Upper lobe of left lung (tissue), 6 donors: ENCODE measurements at places on chromosomes 2 and 18. TPM values are rescaled to one million over a fixed set of nuclear protein-coding genes. Genes with fewer than 3 reads are reported as not detected.

- DNase-seq, result no peak
Measured at GRCh38 chr18:13548966-13549879, 177.1 kb downstream of the FAM210A start.

DNA sequence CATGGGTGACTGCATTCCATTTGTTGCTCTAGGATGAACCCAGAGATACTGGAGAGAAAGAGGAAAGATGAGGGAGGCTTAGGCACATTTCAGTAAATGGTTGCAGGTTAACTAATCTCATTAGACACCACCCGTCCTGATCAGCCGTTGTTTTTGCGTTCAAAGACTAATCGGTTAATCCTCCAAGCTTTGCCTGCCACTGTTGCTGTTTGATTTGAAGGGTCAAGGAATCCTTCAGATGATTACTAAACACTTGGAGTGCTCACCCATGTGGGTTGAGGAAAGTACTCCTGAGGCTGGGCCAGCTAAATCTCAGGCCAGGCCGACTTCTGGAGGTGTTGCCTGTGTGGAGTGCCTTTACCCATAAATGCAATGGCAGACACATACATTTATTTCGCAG lies 8.6 kb downstream of the SH3RF3 start:
- no peak for DNase-seq

DNA sequence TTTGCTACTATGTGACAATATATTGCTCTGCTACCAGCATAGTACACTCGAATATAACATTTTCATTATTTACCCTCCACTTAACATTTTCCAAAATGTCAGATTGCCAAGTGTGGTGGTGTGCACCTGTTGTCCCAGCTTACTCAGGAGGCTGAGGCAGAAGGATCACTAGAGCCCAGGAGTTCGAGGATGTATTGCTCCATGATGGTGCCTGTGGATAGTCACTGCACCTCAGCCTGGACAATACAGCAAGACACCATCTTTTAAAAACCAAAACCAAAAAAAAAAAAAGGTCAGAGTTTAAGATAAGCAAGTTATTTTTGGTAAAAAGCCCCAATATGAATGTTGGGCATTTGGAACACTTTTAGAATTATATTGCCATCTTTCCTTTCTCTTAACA lies 75.2 kb upstream of the EPB41L5 start:
- DNase-seq, result no peak

Gene TRIM43
- total RNA-seq, result not detected

Gene CNRIP1
- total RNA-seq, result 10.2 TPM

Gene FZD7
- 11.5 TPM for total RNA-seq

Gene TUBB8B
- 1.0 TPM for total RNA-seq

Gene CD28
- total RNA-seq, result 1.6 TPM

Gene CDH7
- not detected for total RNA-seq
